Right cardiac atrium (tissue), 5 donors: ENCODE measurements at places on chromosomes 16 and 17. TPM values are rescaled to one million over a fixed set of nuclear protein-coding genes. Genes with fewer than 3 reads are reported as not detected.

The NBR1 gene
- 98.2 TPM for total RNA-seq

The IRX3 gene
- 17.8 TPM for total RNA-seq

The CHST4 gene
- not detected for total RNA-seq

The ANTKMT gene
- total RNA-seq = 25.7 TPM

The GPRC5C gene
- total RNA-seq = 33.7 TPM

The FGF11 gene
- total RNA-seq = 27.2 TPM

The SHCBP1 gene
- 1.0 TPM for total RNA-seq

The ARL5C gene
- not detected for total RNA-seq

The PRR35 gene
- not detected for total RNA-seq

The RNU2-1 gene
- 4,539 TPM for total RNA-seq

The RABEP2 gene
- 24.3 TPM for total RNA-seq

The TBC1D3L gene
- total RNA-seq = 4.5 TPM

The MPV17L gene
- total RNA-seq = 9.7 TPM

The UTS2R gene
- 4.5 TPM for total RNA-seq

The PYDC1 gene
- total RNA-seq = not detected

The ABCC12 gene
- total RNA-seq = not detected

The PFAS gene
- total RNA-seq = 12.4 TPM

The KRTAP4-4 gene
- not detected for total RNA-seq

The FOXN1 gene
- not detected for total RNA-seq
